ENCODE measurements at places on chromosomes 13 and 19.

DNA sequence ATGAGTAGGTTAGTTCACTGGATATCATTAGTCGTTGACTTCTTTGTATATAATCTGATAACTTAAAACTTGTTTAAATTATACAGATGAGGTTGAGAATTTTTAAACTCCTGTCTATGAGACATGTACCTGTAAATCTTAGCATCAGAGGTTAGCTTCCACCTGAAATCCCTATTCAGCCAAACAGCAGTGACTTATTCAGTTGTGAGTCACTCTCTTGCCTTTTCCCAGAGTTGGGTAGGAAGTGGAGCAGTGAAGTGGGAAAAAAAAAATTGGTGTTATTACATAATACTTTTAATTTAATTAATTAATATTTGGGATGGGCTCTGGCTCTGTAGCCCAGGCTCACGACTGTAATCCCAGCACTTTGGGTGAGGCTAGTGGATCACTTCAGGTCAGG, 32.9 kb downstream of the ZNF701 start:
- DNase-seq = no peak

GRCh38 chr19:28489776-28490175, 723.2 kb downstream of the UQCRFS1 start:
- no peak for DNase-seq

- peak; percentile 96 for DNase-seq
These were observed at the start of gene ZNF69 for GRCh38 chr19:11887611-11888531. Gene ZNF69 (plus strand): TSS chr19:11887782. CDS start chr19:11887924, 142 bp downstream.

GRCh38 chr19:42217520-42218437, at the start of gene DEDD2:
Gene DEDD2 (minus strand): TSS chr19:42217677. CDS start chr19:42217007, 670 bp downstream.
- DNase-seq = peak; percentile 98

DNA sequence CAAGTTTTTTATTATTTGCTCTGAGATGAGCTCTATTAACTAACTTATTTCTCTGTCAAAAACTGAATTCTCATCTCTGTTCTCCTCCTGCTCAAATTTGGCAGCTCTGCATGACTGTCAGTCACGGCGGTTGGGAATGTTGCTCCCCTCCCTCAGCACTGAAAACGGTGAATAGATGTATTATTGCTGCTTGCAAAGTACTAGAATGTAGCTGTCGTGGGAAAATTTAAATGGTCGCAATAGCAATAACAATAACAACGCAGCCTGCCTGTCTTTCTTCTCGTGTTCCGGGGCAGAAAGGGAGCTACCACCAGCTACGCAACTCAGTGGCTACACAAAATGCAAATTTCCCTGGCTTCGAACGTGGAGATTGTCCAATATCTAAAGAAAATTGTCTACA, 125.6 kb upstream of the FRY start:
- no peak for DNase-seq

GRCh38 chr19:34265221-34265650, 10.9 kb downstream of the GARRE1 start:
- DNase-seq = no peak

GRCh38 chr13:38854226-38854625, 136.4 kb downstream of the STOML3 start:
- DNase-seq = no peak

DNA sequence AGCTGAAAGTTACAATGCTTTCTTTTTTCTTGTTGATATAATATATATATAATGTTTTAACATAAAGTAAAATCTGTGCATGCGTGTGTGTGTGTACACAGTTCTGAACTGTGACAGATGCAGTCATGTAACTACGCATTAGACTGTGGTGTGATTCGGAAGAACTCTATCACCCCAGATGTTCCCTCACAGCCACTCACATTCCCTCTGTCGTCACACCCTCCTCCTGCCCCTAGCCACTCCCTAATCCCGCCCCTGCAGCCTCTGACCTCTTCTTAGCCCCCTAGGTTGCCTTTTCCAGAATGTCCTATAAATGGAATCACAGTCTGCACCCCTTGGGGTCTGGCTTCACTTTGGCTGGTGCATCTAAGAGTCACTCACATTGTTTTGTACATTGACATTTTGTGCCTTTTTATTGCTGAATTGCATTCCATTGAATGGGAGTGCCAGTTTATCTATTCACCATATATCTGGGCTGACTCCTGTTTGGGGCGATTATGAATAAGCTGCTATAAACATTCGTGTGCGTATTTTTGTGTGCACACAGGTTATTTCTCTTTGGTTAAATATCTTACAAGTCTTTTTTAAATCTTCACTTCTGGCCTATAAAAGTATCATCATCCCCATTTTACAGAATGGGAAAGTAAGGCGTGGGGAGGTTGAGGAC, 20.4 kb downstream of the DHRS12 start:
- no peak for DNase-seq

- DNase-seq = no peak
These were observed 298.3 kb downstream of the DIAPH3 start for GRCh38 chr13:59865398-59865797.

- no peak for DNase-seq
These were observed 1379.9 kb downstream of the UQCRFS1 start for GRCh38 chr19:27833031-27833430.

GRCh38 chr13:114073881-114074612, 58.4 kb downstream of the RASA3 start:
- no peak for DNase-seq

GRCh38 chr13:48828962-48829411, 146.7 kb upstream of the FNDC3A start:
- DNase-seq = no peak

GRCh38 chr19:960601-960938, 23.6 kb upstream of the WDR18 start:
- DNase-seq = no peak

DNA sequence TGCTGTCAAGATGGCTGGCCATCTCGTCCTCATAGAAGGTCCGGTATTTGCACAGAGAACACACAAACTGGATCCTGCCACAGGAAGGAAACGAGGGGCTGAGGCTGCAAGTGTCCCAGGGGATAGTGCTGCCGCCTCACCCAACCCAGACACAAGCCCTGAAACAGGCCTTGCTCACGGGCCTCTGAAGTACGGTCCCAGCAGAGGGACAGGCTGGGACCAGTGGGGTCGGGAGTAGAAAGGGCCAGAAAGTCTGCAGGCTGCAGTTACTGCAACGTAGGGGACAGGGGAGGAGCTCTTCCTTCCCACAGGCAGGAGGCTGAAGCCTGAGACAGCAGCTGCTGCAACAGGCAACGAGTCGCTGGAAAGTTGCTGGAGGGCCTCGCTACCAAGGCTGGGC, 18.2 kb upstream of the AKAP8 start:
- DNase-seq = no peak

- DNase-seq = peak; percentile 28
These were observed 31.8 kb upstream of the SPART start for GRCh38 chr13:36377826-36378468.

DNA sequence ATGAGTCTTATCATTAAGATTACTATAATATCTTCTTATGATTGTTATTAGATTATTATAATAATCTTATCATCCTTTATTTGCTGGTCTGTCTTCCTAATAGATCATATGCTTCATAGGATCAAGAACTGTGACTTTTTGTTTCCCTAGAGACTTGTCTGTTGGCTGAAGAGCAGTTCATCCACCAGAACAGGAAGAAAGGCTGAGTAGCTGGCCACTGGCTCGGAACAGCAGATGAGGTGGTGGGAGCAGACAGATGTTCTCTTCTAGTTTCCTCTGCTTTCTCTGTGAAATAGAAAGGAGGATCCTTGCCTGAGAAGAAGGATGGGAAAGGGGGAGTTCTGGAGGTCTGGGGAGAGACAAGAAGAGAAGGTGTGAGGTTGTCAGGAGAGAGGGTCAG, 120.0 kb downstream of the CCNA1 start:
- DNase-seq = no peak

DNA sequence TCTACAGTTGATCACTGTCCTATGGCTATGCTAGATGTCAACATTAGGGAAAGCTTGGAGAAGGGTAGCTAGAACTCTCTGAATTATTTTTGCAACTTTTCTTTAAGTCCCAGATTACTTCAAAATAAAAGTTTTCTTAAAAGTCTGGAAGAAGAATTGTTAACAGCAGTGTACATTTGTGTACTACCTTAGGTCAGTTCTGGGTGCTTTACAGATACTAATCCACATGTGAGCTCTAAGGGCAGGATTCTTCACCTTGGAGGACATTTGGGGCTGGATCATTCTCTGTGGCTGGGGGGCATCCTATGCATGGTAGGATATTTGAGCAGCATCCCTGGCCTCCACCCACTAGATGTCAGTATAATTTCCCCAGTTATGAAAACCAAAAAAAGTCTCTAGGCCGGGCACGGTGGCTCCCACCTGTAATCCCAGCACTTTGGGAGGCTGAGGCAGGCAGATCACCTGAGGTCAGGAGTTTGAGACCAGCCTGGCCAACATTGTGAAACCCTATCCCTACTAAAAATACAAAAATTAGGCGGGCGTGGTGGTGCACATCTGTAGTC, 2.8 kb downstream of the BRME1 start:
- no peak for DNase-seq

- no peak for DNase-seq
These were observed 139.2 kb downstream of the TNFSF13B start for GRCh38 chr13:108408672-108409071.

GRCh38 chr13:54733639-54734038, 1705.0 kb downstream of the OLFM4 start:
- DNase-seq = no peak

DNA sequence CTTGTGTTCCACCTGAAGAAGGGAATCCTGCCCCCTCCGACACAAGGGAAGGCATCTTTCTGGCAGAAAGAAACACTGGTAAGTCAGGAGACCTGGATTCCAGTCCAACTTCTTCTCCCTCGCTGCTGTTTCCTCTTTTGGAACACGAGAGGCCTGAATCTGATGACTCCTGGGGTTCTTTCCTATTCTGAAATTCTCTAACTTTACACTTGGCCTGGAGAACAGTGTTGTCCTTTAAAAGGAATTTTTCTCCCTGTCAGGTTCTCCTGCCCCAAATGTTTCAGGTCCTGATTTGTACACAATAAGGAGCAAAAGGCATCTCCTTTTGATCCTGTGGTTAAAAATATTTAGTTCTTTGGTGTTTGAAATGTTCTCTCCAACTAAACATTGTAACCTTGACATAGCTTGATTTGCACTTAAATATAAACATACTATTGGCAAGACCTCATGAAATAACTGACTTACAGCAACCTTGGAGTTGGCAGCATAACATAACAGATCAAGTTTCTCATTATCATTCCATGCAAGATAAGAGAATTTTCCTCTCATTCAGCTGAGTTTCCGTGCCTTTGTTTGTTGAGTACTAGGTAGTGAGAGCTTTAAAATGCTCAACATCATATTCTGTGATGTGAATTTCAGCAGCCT, 244.8 kb downstream of the COG6 start:
- peak; percentile 16 for DNase-seq

GRCh38 chr13:31264151-31264550, 64.4 kb downstream of the B3GLCT start:
- DNase-seq = no peak

- DNase-seq = no peak
These were observed 10.2 kb upstream of the JSRP1 start for GRCh38 chr19:2266183-2266993.

DNA sequence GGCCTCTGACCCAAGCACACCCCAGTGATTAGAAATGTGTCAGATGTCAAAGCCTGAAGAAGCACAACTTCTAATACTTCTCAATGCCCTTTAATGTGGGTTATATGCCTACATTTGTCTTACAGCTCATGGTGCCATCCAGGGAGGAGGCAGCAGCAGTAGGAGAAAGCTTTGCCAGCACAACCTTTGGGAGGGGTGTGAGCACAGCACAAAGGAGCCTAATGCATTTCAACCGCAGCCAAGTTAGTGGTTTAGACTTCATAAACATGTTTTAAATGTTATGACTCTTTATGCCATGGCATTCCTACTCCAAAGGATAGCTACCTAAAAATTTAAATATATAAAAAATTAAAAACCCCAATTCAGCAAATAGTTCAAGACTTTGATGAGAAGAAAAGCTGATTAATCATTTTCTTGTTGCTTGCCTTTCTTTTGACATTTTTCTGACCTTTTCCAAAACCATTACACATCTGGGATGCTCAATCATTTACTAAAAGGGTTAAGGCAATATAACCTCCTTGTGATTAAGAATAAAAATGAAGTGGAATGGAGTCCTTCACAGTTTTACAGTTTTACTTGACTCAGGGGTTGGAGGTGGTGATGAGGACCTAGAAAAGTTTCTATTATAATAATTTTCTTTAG, 142.7 kb downstream of the DLEU7 start:
- no peak for DNase-seq

- no peak for DNase-seq
These were observed 139.3 kb downstream of the PCDH9 start for GRCh38 chr13:67090856-67091255.

GRCh38 chr13:113419531-113420193, 33.6 kb downstream of the ADPRHL1 start:
- DNase-seq = no peak

DNA sequence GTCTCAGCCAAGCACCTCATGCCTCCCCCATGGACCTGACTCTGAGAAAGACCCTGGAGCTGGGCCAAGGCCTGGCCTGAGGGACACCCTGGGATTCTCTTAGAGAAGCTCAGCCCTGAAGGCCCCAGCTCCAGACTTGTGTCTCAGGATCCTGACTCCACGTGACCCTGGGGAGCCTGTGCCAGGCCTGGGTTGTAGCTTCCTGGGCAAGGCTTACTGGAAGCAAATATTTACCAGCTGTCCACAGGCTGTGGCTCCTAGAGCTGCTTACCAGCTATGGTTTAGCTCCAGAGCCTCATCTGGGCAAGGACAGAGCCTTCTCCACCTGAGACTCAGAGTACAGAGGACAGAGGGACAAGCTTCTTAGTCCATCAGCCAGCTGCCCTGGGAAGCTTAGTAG, 61.0 kb upstream of the CEACAM8 start:
- no peak for DNase-seq

DNA sequence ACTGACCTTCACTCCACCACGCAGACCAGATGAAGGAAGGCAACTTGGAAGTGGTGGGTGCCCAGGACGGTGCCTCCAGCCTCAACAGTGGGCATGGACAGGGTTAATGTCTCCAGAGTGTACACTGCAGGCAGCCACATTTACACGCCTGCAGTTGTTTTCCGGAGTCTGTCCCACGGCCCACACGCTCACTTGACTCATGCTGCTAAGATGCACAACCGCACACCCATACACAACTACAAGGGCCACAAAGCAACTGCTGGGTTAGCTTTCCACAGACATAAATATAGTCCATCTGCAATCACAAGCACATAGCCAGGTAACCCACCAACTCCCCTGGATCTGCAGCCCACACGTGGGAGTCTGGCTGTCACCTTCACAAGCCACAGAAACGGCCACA, 12.6 kb upstream of the AXL start:
- DNase-seq = no peak

DNA sequence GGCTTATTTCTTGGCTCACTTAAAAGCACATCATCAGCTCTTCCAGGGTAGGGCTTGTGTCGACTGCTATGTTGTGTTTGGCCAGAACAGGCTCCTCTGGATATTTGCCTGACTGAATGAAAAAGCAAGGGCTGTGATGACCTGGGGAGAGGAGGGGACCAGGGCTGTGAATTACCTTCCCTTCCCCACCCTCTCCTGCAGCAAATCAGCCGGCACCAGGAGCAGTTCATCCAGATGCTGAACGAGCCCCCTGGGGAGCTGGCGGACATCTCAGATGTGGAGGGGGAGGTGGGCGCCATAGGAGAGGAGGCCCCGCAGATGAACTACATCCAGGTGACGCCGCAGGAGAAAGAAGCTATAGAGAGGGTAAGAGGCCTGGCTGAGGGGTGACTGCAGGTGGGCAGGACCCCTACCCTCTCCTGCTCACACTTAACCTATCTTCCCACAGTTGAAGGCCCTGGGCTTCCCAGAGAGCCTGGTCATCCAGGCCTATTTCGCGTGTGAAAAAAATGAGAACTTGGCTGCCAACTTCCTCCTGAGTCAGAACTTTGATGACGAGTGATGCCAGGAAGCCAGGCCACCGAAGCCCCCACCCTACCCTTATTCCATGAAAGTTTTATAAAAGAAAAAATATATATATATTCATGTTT, 4.4 kb downstream of the GADD45GIP1 start:
- DNase-seq = no peak
